ENCODE measurements at places on chromosomes 4 and X.

- peak; percentile 87 for DNase-seq
Observed at GRCh38 chr4:127162741-127163140, 470.0 kb upstream of the INTU start.

DNA sequence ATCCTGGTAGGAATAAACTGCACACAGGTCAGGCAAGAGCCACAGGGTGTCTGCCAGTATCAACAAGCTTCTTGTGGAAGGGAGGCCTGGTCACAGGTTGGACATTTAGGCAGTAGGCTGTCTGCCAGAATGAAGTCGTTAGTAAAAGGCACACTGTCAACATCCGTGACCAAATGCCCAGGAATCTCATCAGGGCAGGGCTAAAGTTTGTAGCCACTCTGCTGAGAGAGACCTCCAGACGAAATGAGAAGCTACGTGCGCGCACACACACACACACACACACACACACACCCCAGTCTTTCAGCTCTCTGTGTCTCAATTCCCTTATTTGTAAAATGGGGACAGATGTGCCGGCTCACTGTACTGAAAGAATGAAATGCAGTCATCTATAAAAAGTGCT, 408.7 kb upstream of the ZFP42 start:
- DNase-seq, result no peak

GRCh38 chr4:119731146-119731742, 102.6 kb upstream of the PDE5A start:
- DNase-seq, result no peak

DNA sequence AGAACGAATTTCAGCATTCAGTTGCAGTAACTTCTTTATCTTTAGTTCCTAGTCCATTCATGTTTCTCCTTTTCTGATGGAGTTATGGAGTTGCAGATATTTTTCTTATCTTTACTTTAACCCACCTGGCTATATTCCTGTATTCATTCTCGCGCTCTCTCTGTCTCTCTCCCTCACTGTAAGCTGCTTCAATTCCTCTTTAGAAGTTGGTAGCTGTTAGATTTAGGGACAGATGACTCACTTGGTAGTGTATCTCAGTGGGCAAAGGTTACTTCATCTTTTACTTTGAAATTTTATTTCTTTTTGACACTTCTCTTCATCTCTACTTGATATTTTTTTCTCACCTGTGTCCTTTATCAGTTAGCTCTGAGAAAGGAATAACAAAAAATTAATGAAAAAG, 49.6 kb upstream of the BRS3 start:
- no peak for DNase-seq

- DNase-seq, result no peak
Observed at GRCh38 chr4:68272380-68272779, 26.9 kb upstream of the TMPRSS11B start.

GRCh38 chrX:2819345-2820135, 9.2 kb upstream of the GYG2 start:
- DNase-seq, result peak; percentile 27

- peak; percentile 80 for DNase-seq
Observed at GRCh38 chr4:1775731-1776500, 17.2 kb upstream of the FGFR3 start.

DNA sequence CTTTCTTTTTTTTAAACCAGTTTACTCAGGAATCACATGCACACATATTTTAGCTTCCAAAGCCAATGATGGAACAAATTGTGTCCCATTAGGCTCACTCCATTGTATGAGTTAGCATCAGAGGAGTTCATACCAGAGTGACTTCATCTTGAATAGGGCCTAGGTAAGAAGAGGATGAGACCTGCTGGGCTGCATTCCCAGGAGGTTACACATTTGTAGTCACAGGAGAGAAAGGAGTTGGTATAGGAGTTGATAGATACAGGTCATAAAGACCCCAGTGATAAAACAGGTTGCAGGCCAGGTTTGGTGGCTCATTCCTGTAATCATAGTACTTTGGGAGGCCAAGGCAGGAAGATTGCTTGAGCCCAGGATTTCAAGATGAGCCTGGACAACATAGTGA, 9.3 kb downstream of the PDGFRA start:
- DNase-seq, result peak; percentile 86

Data from epithelial cell of esophagus (primary cell).